K562 (cell line): ENCODE measurements at places on chromosomes 4 and X. TPM values are rescaled to one million over a fixed set of nuclear protein-coding genes. Genes with fewer than 3 reads are reported as not detected.

CT83 gene
- not detected in 2 replicates for polyA plus RNA-seq

FRAS1 gene
- polyA plus RNA-seq: 0.01 TPM in 1 of 2 replicates, not detected in the other

EVC gene
- 2.6 and 2.7 TPM in 2 replicates for polyA plus RNA-seq

N4BP2 gene
- polyA plus RNA-seq: 4.0 and 4.4 TPM in 2 replicates

STATH gene
- not detected in 2 replicates for polyA plus RNA-seq

FABP2 gene
- not detected in 2 replicates for polyA plus RNA-seq

SATL1 gene
- 0.03 and 0.05 TPM in 2 replicates for polyA plus RNA-seq
